ENCODE measurements at places on chromosomes 5 and 9. TPM values are rescaled to one million over a fixed set of nuclear protein-coding genes. Genes with fewer than 3 reads are reported as not detected.
A peak's percentile ranks its signal among the peaks of the same experiment; 100 is the strongest.

DNA sequence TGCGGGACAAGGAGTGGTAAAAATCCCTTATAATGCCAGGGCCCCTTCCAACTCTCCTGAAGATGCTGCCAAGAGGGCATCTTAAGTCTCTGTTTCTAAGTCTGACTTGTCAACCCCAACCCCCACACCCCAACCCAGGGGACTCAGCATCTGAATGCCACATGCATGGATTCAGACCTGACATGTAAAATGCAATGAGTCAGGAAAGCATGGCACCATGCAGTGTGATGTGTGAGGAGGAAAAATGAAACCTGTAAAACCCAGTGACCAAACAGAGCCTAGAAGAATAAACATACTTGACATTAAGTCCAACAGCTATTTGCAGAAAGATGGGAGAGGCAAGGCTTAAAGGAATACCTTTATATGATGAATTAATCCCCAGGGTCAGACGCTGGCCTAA, 112.4 kb downstream of the ASTN2 start:
- DNase-seq, result no peak

DNA sequence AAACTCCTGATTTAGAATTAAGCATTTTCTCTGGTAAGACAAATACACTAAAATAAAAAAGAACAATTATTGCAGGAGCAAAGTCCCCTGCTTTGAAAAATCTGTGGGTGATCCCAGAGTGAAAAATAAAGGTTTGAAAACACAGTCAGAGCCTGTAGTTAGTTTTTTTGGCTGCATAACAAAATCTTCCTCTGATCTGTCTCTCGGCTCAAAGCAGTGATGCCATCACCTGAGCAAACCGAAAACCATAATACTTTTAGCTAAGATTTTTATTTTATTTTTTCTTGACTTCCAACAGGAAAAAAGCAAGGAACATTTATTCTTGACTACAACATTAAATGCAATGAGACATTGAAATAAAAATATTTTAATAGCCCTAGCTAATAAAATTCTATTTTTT, 1.2 kb downstream of the CDH18 start:
- no peak for DNase-seq

GRCh38 chr9:137353223-137354152, 51.4 kb upstream of the NRARP start:
- DNase-seq, result no peak

DNA sequence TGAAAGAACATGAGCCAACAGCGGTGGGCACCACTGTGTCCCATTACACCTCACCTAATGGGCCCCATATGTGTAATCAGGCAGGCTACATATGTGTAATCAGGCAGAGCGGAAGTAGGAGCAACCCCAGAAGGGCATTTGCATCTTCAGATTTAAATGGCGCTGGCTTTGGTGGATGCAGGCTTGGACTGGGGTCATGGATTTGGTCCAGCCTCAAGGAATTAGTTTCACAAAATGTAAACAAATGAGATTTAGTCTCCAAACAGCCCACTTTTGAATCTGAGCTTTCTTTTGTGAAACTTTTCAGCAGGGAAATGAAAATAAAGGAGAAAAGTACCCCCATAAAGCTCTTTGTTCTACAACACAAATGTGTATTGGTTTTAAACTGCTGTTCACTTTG, 161.3 kb downstream of the LPAR1 start:
- DNase-seq, result no peak

DNA sequence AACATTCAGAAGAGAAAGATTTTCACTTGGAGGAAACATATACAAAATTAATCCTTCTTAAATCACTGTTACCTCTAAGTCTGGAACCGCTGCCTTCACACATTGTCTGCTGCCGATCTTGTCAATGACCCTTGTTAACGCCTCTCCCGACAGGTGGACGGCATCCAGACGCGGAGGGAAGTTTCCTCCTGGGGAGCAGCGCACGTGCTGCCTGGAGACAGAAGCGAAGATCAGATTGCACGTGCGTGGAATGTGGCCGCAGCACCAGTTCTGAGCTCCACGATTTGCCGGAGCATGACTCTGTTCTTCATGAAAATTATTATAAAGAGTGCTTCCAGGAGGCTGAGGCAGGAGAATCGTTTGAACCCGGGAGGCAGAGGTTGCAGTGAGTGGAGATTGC, 183.6 kb upstream of the IRX4 start:
- DNase-seq, result no peak

The ELAVL2 gene
- total RNA-seq, result 0.81 TPM

GRCh38 chr5:54251981-54252380, 58.4 kb downstream of the ARL15 start:
- DNase-seq, result peak; percentile 12

DNA sequence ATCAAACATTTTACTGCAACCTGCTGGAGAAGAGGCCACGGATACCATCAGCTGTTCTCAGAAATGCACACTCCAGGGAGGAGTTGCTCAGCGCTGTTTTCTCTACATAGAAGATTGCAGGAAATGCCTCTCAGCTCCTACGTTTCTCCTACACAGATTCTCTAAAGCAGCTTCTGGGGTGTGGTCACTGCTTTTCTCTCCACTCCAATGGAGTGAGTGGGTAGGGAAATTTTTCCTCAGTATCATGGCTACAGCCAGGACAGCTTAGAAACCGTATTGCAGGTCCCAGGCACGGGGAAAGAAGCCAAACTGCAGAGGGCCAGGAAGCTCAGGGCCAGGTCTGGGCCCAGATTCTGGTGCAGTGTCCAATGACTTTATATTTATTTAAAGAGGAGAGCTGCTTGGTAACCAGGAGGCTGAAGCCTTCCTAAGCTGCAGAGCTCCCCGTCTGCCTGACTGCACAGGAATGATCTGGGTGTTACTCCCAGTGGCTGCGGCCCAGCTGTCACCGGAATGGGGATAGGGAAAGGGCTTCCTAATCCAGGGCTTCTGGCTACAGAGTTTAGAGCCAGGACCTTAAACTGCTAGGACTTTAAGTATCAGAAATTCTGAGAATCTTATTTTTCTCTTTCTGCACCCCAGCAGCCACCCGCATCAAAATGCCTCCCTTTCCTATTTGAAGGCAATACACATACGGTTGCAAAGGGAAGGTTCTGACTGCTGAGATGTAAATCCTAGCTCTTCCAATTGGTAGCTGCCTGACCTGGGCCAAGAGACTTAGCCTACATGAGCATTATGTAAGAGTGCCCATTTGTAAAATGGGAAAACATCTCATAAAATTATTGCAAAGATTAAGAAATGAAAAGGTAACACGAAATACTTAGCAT, 1.4 kb upstream of the SPTAN1 start:
- DNase-seq, result peak; percentile 75

DNA sequence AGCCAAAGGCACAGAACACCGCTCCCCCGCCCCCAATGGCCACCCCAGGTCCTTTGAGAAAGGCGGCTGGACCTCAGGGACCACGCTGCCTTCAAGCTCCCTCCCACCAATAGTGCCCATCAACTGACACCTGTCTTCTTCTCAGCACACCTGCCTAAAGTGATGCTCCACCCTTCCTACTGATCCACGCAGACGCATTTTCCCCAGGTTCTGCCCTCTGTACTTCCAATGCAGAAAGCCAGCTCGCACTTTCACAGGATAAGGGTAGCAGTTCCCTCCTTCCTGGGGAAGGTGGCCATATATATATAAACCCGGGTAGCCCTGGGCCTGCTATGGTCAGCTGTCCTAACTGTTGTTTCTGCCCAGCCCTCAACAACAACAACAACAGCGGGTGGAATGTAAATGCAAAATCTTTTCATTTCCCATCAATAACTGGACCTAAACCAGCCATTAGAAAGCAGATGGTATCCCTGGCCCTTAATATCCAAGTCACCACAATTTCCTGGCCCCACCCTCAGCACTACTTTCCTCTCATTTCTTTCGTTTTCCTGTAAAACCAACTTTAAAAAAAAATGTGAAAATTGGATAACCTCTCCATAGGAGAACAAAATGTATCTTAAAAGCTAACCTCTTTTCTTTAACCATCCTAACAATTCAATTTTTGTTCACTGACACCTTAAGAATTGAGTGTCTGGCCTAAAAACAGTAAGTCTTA, 1.7 kb downstream of the GOLM1 start:
- no peak for DNase-seq

DNA sequence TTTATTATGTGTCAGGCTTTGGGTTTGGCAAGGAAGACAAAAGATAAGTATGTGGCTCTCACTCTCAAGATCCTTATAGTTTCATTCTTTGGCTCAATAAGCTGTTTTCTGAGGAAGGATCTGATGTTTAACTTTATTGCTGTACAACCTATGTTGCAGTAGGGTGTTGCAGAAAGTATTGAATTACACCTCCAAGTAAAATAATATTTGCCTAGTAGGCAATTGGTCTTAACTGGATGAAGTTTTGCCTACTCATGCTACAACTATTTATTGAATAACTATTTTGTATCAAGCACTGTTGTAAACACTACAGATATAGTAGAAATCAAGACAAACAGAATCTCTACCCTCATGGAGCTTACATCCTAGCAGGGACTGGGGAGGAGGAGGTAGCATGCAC, 169.7 kb downstream of the TAF11L14 start:
- DNase-seq, result no peak

All from fibroblast of the aortic adventitia (primary cell).